Caco-2 (cell line): ENCODE measurements at places on chromosomes 16 and 17.
A peak's percentile ranks its signal among the peaks of the same experiment; 100 is the strongest.

DNA sequence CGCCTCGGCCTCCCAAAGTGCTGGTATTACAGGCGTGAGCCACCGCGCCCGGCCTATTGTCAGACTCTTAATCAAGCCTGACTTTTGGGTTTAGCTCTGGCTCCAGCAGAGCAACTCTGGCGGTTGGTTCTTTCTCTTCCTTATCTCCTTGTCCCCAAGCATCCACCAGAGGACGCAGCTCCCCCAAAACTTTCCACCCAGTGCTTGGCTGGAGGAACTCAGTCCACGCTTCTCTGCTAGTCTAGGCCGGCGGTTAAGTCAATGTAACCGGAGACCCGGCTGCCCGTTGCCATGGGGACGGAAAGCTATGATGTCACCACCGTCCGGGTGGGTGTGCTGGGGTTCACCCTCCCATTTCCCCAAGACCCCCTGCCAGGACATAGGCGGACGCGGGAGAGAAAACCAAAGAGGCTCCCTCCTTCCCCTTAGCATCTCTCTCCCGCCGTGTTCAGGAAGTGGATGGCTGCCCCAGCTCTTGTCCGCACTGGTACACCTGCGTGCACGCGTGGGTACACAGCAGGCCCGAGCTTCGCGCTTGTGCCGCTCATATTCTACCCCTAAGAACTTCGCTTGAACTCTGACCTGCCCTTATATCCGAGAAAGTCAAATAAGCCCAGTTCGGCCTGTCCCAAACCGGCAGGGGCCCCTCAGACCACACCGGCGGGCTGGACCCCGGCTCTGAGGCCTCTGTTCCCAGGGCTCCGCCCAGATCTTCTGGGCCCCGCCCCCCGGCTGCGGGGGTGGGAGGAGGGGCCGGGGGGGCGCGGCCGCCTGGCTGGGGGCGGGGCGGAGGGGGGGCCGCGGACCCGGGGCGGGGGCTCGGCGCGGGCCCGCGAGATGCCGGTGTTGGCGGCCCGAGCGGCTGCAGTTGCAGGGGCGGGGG, at the start of gene RND2:
Gene RND2 (plus strand): TSS at position 825 of the 883 bp plus-strand sequence. CDS start 117 bp downstream, outside the sequence.
- DNase-seq: peak; percentile 88

GRCh38 chr17:65723431-65724151, 162.1 kb upstream of the AXIN2 start:
- no peak for DNase-seq

- no peak for DNase-seq
Observed at GRCh38 chr16:46658925-46659324, 30.1 kb downstream of the VPS35 start.

- no peak for DNase-seq
Observed at GRCh38 chr16:48112600-48112999, 43.2 kb downstream of the ABCC12 start.

GRCh38 chr17:50185631-50186471, 15.6 kb downstream of the COL1A1 start:
- DNase-seq: no peak

- DNase-seq: no peak
Observed at GRCh38 chr17:3532106-3532858, 25.3 kb downstream of the TRPV3 start.

DNA sequence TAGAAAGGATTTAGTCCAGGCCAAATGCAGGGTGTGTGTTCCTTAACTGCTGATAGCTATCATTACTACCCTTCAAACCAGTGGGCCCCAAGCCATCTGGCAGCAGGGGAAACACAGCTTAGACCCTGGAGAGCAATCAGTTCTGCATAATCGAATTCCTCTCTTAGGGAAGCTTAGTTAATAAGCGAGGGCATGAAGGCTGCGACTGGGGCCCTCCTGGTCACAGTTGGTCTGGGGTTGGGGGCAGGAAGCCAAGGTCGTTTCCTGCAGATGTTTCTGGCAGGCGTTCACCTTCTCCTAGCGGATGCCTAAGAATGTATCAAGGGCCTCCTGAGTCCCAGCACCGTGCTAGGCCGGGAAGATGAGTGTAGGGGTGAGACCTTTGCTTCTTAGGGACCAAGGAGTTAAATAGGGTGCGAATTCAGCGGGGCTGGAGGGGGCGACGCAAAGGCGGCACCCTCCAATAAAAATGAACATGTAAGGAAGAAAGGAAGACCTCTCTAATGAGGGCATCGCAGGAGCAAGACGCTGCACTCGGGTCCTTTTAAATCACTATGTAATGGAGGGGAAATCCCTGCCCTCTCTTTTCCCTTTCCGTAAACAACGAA, 16.5 kb upstream of the EEF2K start:
- no peak for DNase-seq

DNA sequence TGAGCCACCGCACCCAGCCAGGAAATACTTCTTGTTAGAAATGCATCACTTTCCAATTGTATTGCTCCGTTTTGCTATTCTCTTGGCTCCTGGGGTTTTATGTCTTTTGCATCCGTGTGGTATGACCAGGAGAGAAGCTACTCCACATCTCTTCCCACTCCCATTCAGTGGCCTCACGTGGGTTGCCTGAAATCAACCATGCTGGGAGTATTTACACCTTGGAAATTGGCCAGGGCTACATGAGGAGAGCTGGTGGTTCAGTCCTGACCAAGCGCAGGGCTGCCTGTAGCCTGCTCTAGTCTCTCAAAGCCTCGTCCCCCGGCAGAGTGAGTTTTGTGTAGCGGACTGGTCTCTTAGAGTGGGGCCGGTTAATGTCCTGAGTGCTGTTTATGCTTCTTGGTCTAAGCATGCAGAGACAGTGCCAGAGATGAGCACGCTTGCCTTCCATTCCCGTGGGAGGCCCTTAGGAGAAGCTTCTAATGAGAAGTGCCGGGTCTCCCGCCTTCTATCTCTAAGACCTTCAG, 3.8 kb downstream of the WFDC1 start:
- DNase-seq: no peak

DNA sequence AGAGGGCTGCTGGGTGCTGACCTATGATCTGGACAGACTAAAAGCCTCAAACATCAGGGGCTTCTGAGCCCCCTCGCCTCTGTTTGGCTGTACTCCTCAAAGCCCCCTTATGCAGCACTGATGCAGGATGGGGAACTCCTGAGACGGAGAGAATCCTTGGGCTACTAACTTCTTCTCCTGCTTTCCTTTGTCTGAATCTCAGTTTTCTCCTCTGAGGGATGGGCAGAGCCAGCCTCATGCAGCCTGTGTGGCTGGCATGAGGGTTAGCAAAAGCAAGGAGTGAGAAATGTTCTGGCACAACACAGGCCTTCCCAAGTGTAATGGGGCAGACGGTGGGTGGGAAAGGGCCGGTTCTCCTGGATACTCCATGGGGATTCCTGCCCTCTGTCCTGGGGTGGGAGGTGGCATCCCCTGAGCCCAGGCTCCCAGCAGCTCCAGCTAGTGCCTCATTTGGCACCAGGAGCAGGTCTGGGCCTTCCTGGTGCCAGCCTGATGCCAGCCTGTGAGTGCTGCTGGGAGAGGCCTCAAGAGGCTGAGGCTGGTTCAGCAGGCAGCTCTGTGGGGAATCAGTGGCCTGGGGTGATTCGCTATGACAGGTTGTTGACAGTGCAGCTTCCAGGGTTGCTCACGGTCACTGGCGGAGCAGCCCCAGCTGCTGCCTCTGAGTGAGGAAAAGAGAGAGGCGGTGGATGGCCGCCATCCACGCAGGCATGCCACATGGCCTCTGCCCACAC, 4.0 kb upstream of the BRD7 start:
- DNase-seq: no peak

- no peak for DNase-seq
Observed at GRCh38 chr16:15741207-15741871, 91.3 kb downstream of the NDE1 start.

- DNase-seq: no peak
Observed at GRCh38 chr16:81409016-81409556, 35.5 kb upstream of the CMIP start.

- no peak for DNase-seq
Observed at GRCh38 chr17:79244665-79245064, 170.0 kb downstream of the ENGASE start.

GRCh38 chr17:17134957-17135333, 71.2 kb downstream of the PLD6 start:
- DNase-seq: no peak

DNA sequence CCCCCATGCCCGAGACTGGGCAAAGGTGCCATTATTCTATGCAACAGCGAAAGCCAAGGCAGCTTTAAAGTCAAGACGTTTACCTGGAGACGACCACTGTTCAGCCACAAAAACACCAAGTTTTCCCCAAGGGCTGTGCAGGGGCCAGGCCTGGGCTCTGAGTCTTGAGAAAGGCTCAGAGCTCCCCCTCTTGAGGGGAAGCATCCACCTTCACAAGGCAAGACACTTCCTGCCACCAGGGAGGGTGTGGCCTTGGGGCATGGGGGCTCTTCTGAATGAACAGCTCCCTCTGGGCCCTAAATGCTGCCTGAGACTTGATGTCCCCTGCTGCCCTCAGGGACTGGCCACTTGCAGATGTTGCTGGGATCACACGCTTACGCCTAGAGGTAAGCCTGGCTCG, 26.5 kb downstream of the PDIA2 start:
- no peak for DNase-seq

GRCh38 chr17:66451188-66452149, 149.1 kb downstream of the PRKCA start:
- DNase-seq: peak; percentile 62

- no peak for DNase-seq
Observed at GRCh38 chr17:79830303-79830702, 8.9 kb downstream of the CBX4 start.

DNA sequence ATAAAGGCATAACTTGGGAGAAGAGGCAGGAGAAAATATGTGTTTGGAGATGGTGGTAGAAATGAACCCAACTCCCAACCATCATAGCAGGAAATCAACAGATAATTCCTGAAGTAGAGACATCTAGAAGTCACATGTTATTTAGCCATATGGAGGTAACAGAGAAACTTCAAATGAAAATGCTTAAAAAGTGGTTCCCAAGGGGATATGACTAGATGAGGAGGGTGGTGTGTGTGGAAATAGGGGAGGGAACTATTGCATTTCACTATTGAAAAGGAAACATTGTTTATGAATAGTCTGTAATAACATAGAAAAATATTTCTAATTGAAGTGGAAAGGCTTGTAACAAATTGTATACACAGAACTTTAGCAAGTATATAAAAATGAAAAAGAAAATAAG, 412.0 kb downstream of the SHISA9 start:
- DNase-seq: no peak
